Occipital lobe (tissue), 3 donors: ENCODE measurements at places on chromosomes 7 and 10. TPM values are rescaled to one million over a fixed set of nuclear protein-coding genes. Genes with fewer than 3 reads are reported as not detected.

The ZNF365 gene
- 29.6 TPM for total RNA-seq

The FHIP2A gene
- total RNA-seq = 47.7 TPM

The NUTM2B gene
- 2.3 TPM for total RNA-seq

The CLIP2 gene
- 105 TPM for total RNA-seq

DNA sequence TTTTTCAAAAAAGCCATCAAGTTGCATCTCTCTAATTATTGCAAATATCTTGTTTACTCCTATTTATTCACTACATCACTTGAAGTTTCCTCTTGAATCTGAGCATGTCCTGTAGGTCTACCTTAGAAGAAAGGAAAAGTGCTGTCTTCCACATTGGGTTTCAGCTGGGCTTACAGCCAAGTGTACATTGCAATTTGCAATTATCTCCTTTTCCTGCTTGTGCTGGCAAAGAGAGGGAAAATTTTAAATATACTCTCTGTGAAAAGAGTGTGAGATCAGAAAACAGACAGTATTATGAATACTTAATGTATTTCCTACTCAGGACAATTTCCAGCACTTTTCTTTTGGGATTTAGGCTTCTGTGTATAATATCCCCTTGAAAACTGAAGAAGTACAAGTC, 839.7 kb downstream of the CNTNAP2 start:
- DNase-seq = no peak

- DNase-seq = no peak
Measured at GRCh38 chr10:118430190-118430589, 88.1 kb upstream of the FAM204A start.
